Activated effector memory CD4-positive, alpha-beta T cell treated with Interleukin-2 at 50 U/mL for 16 hours (primary cell): ENCODE measurements at places on chromosomes 13 and 19.

- peak; percentile 23 for DNase-seq
Observed at GRCh38 chr19:2235381-2236063, 607 bp downstream of the PLEKHJ1 start.

DNA sequence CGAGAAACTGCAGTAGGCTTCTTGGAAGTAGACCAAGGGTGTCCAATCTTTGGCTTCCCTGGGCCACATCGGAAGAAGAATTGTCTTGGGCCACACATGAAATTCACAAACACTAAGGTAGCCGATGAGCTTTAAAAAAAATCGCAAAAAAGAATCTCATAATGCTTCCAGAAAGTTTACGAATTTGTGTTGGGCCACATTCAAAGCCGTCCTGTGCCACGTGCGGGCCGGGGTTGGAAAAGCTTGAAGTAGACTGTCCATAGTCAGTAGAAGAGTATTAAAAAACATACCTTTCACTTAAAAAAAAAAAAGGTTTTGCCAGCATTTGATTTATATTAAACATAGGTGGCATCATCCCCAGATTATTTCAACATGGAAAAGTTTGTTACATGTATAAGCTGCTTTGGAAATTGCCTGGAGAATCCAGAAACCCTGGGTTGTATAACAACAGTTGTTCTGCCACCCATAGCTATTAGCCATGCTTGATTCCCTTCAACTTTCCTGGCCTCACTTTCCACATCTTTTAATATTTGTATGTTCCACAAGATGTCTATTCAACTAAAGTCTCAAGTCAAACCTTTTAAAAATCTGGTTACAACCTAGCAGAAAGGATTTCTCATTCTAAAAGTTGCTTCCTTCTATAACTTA, 1.0 kb downstream of the IFT88 start:
- no peak for DNase-seq

DNA sequence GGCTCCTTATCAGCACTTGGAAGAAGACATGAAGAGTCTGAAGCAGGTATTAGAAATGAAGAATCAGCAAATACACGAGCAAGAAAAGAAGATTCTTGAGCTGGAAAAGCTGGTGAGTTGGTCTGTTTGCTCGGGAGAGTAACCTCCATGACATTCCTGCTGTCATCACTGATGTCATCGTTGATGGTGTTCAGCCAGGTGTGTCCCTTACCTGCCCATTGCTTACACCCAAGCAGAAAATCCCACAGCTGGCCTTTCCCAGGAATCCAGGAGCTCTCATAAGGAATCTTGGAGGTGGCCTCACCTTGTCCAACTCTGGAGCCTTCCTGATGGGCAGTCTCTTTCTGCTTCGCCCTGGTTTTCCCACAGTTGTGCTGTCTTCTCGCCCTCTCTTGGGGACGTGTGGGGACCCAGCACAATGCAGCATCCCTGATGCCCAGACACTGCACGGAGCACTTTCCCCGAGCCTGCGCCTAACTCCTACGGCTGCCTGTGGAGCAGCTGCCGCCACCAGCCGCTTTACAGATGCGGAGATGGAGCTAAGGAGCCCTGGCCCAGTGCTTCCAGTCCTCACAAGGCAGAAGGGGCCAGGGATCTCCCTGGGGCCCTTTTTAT, 97.0 kb downstream of the SLC7A1 start:
- no peak for DNase-seq

- DNase-seq = no peak
Observed at GRCh38 chr13:81927347-81927746, 1586.4 kb upstream of the SPRY2 start.

DNA sequence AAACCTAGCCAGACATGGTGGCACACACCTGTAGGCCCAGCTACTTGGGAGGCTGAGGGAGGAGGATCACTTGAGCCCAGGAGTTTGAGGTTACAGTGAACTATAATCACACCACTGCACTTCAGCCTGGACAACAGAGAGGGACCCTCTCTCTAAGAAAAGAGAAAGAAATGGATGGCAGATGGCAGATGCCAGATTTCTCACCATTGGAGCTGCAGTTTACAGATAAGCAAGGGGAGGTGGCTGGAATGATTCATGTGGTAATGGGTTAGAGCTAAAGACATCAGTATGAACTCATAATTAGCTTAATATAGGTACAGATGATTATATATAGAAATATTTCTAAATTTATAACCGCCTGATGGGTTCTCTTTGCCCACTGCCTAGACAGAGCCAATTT, 80.1 kb upstream of the IPO5 start:
- no peak for DNase-seq

DNA sequence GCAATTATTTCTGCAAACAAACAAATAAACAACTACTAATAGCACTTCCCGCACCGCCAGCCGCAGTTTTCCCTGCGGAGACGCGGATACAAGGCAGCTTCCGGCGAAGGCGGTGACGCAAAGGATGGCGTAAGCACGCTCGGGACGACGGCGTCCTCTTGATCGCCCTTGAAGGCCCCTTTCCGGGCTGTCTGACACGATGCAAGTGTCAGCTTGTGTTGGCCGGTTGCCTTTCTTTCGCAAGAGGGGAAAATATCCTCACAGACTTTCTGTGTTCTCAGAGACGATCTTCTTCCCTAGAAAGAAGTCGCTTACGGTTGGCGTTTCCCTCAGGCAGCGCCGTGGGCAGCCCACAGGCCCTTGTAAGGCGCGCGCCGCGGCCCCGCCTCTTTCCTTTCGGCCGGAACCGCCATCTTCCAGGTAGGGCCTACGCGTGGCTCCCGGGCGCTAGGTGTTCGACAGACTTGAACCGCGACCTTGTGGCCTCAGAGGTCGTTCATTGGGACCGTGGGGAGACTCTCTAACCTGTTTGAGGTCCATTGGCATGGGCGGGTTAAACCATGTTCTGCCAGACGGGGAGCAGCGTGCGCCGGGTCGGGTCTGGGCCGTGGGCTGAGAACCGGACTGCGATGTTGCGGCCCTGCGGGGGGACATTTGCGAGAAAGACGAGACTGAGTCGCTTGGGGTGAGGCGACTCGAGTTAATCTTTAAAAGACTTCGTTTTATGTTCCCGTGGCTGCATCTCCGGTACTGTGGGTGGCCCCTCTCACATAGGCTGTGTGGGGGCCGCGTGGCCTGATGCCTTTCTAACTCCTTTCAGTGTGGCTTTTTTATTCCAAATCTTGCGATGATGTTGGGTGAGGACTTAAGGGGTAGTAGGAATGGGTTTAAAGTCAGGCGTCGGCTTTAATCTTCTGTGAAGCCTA, at the start of gene RPL21:
TSS of gene RPL21 (plus strand) at position 393 of the 926 bp plus-strand sequence. CDS start 2,219 bp downstream, outside the sequence.
- DNase-seq = peak; percentile 87

DNA sequence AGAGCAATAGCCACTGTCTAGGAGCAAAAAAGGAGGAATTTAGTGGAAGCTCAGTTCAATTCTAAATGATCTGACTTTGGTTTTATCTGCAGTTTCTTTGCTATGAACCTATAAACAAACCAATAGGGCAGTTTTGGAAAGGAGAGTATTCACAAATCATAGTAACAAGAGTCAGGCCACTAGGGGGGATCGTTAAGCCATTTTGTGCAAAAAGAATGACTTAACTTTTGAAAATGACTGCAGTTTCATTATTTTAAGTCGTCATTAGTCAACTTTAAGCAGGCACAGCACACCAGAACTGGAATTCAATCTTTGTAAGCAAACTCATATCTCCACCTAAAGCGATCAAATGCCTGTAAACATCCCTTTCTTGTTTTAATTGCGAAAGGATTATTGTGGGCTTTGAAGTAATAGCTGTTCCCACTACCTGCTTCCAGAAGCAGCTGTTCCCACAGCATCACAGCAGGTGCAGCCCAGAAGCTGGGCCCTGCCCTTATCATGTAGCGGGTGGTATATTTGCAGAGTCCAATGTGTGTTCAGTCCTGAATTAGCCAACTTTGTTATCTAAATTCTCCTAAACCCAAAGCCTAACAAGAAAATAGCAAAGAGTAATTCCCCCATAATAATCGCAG, 51.5 kb downstream of the SOX21 start:
- no peak for DNase-seq

DNA sequence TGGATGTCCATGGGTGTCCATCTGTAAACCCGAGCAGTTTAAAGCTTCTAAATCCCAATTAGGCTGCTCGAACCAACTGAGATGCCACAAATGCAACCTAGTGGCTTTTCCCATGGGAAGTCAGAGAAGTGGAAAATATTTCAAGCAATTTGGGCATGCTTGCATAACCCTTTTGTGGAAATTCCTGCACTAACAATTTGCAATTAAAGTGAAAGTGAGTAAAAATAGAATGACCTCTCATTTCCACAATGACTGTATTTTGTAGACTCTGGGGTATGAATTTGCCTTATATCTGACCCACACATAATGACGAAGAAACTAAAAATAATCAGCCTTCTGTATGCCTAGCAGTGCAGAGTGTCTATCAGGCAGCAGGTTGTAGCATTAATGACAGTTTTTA, 91.8 kb upstream of the TSC22D1 start:
- DNase-seq = no peak

- no peak for DNase-seq
Observed at GRCh38 chr13:110225003-110225402, 82.0 kb downstream of the COL4A1 start.

GRCh38 chr19:18491995-18492953, 29.6 kb downstream of the ELL start:
- DNase-seq = no peak

DNA sequence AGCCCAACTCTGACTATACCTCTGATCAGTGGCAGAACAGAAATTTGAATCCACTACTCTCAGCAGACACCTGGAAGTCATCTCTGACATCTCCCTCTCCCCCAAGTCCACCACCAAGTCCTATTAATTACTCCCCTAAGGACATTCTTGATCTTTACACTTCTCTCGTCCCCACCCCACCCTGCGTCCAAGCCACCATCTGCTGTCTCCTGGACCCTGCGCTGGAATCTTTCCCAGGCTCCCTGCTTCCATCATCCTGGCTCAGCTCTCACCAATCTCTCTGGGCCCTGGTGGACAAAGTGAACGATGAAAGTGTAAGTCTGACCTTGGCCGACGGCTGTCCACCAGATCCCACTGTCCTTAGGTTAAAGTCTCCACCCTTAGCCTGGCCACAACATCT, 145.6 kb upstream of the GJB6 start:
- no peak for DNase-seq

- DNase-seq = no peak
Observed at GRCh38 chr13:109145631-109146030, 516.2 kb downstream of the MYO16 start.

DNA sequence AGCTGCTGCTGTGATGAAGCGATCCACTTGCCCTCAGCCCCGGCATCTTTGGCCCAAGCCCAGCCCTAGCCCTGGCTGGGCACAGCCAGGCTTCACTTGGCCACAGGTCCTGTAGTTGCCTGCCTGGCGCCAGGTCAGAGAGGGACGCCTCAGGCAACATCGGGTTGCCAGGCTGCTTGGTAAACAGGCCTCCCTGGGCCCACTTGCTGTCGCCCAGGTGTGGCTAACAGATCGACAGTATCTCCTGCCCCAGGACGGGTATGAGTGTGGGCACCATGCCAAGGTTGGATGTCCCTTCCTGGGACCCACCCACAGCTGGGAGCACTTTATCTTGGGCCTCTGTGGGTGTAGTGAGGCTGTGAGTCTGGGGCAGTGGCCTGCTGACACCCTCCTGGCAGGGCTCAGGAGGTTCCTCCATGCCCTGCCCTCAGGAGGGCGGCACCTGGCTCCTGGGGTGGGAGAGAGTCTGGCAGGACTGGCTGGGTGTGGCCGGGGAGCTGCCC, 27.8 kb downstream of the CARM1 start:
- DNase-seq = no peak

GRCh38 chr13:24892829-24893228, 128.9 kb downstream of the RNF17 start:
- DNase-seq = no peak

DNA sequence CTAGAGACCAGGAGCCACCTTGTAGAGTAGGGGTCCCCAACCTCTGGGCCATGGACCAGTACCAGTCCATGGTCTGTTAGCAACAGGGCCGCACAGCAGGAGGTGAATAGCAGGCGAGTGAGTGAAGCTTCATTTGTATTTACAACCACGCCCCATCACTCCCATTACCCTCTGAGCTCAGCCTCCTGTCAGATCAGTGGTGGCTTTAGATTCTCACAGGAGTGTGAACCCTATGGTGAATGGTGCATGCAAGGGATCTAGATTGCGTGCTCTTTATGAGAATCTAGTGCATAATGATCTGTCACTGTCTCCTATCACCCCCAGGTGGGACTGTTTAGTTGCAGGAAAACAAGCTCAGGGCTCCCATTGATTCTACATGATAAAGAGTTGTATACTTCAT, 303.6 kb downstream of the KCNRG start:
- no peak for DNase-seq
